Fibroblast of lung (primary cell): ENCODE measurements at places on chromosomes 5 and 9. TPM values are rescaled to one million over a fixed set of nuclear protein-coding genes. Genes with fewer than 3 reads are reported as not detected.

The OTP gene
- total RNA-seq = not detected in 2 replicates

The PPP3R2 gene
- not detected in 2 replicates for total RNA-seq

The PCDHA8 gene
- total RNA-seq = under 0.01 and 0.33 TPM in 2 replicates

The PRSS3 gene
- 0.26 and 0.33 TPM in 2 replicates for total RNA-seq

The TRIP13 gene
- 2.1 and 7.4 TPM in 2 replicates for total RNA-seq

The NTNG2 gene
- total RNA-seq = 0.77 and 2.1 TPM in 2 replicates

The LAMC3 gene
- total RNA-seq = under 0.01 and 0.17 TPM in 2 replicates

The MCTP1 gene
- total RNA-seq = 3.6 and 7.9 TPM in 2 replicates

The RNF224 gene
- total RNA-seq = under 0.01 TPM in 1 of 2 replicates, not detected in the other

The ANKRD34B gene
- total RNA-seq = not detected in 2 replicates

The CRAT gene
- total RNA-seq = 33.6 and 45.1 TPM in 2 replicates

The MEGF10 gene
- under 0.01 TPM in 2 replicates for total RNA-seq

The STKLD1 gene
- 0.51 and 0.99 TPM in 2 replicates for total RNA-seq

The GRXCR2 gene
- not detected in 2 replicates for total RNA-seq

The CCIN gene
- total RNA-seq = 1.0 and 1.3 TPM in 2 replicates

The GPR151 gene
- total RNA-seq = not detected in 2 replicates

The ENTPD8 gene
- under 0.01 TPM in 1 of 2 replicates, not detected in the other for total RNA-seq

The C9 gene
- total RNA-seq = under 0.01 and 0.33 TPM in 2 replicates

The LOX gene
- total RNA-seq = 33.4 and 81.9 TPM in 2 replicates

The LCN1 gene
- not detected in 2 replicates for total RNA-seq

The PPP1R2B gene
- total RNA-seq = 0.17 and 0.26 TPM in 2 replicates

The BSPRY gene
- not detected in 2 replicates for total RNA-seq

The TAF1L gene
- under 0.01 TPM in 2 replicates for total RNA-seq

The RASGEF1C gene
- under 0.01 TPM in 2 replicates for total RNA-seq

The TNFSF8 gene
- not detected in 2 replicates for total RNA-seq

The TUSC1 gene
- total RNA-seq = 7.9 and 10.5 TPM in 2 replicates

The CAVIN4 gene
- 1.0 and 1.5 TPM in 2 replicates for total RNA-seq

The SOX30 gene
- total RNA-seq = under 0.01 TPM in 1 of 2 replicates, not detected in the other

The CENPP gene
- 1.0 and 1.7 TPM in 2 replicates for total RNA-seq

The ORM2 gene
- not detected in 2 replicates for total RNA-seq
